ENCODE measurements at places on chromosomes 11 and 22.
A peak's percentile ranks its signal among the peaks of the same experiment; 100 is the strongest.

- DNase-seq, result no peak
These were observed 77.8 kb downstream of the GRIK4 start for GRCh38 chr11:120589376-120589775.

DNA sequence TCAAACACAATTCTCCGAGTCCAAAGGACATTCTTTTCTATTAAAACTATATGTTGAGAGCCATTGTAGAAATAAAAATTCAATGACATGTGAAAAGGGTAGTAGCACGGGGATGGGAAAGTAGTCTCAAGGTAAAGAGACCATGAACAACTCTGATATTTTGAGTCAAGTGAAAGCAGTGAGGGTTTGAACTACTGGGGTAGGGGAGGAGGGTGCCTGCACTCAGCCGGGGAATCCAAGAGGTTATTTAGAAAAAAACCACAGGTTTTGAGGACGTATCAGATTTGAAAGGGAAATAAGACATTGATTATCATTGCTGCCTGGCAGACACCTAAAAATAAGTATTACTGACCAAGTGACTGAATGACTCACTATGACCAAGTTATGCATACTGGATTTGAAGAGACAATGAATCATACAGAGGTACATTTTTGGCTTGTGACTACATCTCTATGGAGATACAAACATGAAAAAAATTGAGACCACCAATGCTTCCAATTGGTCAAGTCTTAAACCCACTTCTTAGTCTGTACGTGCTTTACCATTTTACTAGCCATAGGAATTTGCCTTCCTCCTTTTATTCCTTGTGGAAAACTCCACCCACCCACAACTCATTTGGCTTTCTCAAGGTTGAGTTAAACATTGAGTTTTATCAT lies 2.2 kb upstream of the OR52H1 start:
- no peak for DNase-seq

DNA sequence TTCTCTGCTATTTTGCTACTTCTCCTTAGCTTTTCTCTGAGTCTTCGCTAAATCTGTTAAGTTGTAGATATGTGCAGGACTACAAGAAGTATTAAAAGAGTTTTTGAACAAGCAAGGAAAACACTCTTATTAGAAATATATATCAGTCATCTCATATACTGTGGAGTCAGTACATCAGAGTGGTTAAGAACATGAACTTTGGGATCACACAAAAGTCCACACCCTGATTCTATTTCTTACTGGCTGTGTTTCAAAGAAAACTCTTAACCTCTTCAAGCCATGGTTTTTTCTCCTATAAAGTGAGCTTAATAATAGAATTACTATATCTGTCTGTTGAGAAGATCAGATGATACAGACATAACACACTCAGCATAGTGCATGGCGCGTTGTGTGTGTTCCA lies 29.5 kb downstream of the MMP13 start:
- no peak for DNase-seq

- DNase-seq, result peak; percentile 40
These were observed 5.6 kb downstream of the RGL4 start for GRCh38 chr22:23696326-23696851.

DNA sequence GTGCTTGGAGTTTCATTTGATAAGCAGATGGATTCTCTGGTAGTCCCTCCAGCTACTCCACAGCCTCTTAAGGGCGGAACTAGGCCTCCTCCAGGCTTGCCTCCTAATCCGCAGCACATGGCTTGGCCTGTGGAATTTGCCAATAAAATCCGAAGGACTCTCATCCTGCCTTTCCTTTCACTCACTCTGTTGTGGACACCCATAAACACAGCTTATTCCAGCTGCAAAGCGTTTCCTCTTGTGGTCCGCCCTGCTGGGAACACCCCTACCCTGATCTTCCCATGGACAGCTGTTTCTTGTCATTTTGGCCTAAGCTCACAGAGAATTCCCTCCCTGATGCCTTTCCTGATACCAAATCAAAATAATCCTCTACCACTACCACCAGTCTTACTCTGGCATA lies 546.2 kb downstream of the NTM start:
- DNase-seq, result no peak

DNA sequence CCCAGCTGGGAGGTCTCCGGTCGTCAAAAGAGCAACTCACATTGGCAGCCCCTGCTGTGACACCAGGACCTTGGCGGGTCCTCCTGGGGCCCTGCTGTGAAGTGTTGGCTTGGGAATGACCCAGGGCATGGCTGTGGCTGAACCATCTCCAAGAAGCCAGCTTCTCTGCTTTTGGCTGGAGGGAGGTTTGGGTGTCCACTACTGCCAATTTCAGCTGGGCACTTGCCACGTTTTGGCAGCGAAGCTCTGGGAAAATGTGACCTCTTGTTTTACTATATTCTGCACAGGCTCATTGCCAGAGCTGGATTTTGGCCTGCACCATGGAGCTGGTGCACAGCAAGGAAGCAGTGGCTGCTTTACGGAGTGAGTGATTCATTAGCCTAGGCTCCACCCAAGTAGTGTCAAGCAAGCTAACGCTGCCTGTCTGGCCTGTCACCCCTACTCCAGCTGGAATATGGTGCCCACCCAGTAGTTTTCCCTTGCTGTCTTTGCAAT lies 24.3 kb upstream of the SMCO4 start:
- DNase-seq, result no peak

DNA sequence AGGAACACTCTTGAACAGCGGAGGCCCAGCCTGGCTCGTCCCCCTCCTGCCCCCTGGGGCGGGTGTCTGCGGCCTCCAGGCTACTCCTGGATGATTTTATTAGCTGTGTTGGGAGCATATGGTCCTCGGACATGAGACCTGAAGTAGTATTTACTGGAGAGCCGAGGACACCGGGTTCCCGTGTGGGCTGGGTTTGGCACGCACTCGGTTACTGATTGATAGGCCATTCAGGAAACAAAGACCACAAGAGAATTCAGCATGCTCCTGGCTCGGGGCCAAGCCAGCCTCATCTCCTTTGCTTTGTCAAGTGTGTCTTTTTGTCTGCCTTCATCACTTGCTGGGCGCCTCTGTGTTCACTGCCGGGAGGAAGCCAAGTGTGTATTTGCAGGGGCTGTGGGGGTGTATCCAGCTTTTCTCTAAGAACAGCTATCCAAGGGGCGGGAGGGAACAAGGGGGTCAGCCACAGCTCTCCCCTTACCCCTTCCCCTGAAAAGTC lies 9.7 kb downstream of the FXYD2 start:
- no peak for DNase-seq

DNA sequence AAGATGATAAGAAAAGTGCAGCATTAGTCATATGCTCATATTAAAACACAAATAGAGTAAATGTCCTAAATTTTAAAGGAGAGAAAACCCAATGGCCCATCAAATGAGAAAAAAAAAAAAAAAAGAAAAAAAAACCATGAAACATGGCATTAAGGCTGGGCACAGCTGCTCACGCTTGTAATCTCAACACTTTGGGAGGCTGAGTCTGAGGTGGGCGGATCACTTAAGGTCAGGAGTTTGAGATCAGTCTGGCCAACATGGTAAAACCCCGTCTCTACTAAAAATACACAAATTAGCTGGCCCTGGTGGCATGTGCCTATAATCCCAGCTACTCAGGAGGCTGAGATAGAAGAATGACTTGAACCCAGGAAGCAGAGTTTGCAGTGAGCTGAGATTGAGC lies 515.5 kb upstream of the ANO3 start:
- no peak for DNase-seq

DNA sequence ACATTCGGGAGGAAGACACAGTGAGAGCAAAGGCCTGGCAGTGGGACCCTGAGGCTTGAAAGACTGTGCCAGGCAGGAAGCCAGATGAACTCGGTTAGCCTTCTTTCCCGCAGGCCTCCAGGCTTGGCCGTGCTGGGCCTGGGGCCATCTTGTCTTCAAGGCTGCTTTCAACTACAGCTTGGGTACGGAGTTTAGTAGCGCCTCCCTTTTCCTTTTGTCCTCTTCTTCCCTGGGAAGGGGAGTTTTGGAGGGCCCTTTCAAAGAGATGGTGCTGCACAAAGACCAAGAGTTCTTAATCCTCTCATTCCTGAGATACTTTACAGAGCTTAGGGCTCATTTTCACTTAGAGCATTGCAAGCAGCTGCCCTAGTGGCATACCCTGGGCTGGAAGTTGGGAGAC lies 87.5 kb downstream of the TP53I11 start:
- DNase-seq, result no peak

GRCh38 chr11:35981581-35981980 lies 37.7 kb downstream of the LDLRAD3 start:
- no peak for DNase-seq

GRCh38 chr11:76688146-76688545 lies 17.6 kb upstream of the LRRC32 start:
- DNase-seq, result no peak

GRCh38 chr11:118139578-118139977 lies 13.0 kb downstream of the SCN4B start:
- no peak for DNase-seq

DNA sequence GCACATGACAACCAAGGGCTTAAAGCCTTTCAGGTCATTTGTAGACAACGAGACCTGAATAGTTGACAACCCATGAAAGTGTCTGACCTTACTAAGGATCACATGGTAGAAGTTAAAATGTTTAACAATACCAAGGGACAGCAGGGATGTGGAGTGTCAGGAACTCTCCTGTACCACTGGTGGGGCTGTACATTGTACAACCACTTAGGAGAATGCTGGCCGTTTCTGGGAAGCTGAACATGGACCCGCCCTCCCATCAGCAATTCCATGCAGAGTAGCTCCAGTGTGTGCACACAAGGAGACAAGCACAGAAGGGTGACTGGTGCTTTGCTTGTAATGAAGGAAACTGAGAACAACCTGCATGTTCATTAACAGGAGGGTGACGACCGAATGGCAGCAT lies 162.9 kb downstream of the MPPED1 start:
- no peak for DNase-seq

DNA sequence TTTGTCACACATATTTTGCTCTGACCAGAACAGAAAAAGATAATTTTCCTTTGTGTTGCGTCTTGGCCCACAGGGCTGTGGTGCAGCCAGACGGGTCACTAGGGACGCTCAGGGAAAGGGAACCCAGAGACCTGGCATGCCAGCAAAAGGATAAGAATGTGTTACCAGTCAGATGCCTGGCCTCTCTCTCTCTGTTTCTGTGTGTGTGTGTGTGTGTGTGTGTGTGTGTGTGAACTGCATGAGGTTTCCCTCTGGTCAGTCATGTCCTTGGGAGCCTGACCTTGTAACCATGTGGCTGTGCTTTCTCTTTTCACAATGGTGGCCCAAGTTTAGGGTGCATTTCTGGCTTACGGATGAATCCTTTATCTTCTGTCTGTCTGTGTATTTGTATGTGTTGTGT lies 25.4 kb downstream of the CCKBR start:
- no peak for DNase-seq

DNA sequence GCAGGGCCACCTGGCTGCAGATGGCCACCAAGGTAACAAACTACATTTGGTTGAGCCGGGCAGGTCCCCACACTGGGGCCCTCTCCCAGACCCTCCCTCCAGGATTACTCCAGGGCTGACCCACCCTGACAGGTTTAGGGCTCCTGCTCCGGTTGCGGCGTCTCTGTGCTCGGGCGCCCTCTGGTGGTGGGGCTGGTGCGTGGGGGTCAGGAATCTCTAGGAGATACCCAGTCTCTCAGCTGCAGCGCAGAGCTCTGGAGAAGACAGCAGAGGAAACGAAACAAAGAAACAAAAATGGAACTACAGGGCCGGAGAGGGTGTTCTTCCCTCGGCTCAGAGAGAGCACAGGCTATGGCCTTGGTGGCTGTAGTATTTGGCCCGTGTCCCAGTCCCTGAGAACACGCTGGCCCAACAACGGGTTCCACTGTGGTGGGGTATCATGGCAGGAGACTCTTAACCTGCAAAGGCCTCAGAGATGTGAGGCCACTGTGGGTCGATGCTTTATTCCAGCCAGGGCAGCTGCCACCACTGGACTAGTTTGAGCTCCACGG lies 2.4 kb downstream of the C11orf96 start:
- DNase-seq, result peak; percentile 16

DNA sequence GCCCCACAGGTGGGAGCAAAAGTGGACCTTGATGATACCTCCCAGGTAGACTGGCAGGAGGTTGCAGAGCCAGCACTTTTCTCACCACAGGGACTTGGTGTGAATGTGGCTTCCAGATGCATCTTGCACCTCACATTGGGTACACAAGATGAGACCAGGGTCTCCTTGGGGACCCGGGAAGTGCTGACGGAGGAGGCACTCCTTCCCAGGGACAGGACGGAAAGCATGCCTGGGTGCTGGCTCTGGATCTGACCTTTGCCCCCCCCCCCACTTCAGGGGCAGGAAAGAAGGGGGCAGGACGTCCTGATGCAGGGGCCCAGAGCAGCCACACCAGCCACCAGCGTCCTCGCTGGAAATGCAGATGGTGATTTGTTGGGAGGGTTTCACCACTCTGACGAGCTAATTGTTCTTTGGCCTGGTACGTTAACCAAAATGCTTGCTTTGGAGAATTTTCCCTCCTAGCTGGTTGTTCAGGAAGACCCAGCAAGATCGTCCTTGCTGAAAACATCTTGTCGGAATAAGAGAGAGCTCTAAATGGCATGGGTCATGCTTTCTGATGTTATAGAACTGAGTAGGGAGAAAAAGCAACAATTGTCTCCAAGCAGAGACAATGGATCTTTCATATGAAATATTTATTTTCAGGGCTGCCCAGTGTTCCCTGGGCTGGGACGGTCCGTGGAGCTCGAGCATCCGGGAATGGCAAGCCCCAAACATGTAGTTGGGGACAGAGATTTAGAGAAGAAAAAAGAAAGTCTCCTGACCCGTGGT lies 74.4 kb upstream of the PPARA start:
- DNase-seq, result no peak

- DNase-seq, result no peak
These were observed 1.3 kb downstream of the EHBP1L1 start for GRCh38 chr11:65576867-65577755.

GRCh38 chr11:61961570-61962212 lies 5.7 kb downstream of the FTH1 start:
- no peak for DNase-seq

GRCh38 chr11:62233730-62234129 lies 8.3 kb upstream of the SCGB1D2 start:
- no peak for DNase-seq

- DNase-seq, result peak; percentile 27
These were observed 26.0 kb upstream of the FADD start for GRCh38 chr11:70176940-70177689.

DNA sequence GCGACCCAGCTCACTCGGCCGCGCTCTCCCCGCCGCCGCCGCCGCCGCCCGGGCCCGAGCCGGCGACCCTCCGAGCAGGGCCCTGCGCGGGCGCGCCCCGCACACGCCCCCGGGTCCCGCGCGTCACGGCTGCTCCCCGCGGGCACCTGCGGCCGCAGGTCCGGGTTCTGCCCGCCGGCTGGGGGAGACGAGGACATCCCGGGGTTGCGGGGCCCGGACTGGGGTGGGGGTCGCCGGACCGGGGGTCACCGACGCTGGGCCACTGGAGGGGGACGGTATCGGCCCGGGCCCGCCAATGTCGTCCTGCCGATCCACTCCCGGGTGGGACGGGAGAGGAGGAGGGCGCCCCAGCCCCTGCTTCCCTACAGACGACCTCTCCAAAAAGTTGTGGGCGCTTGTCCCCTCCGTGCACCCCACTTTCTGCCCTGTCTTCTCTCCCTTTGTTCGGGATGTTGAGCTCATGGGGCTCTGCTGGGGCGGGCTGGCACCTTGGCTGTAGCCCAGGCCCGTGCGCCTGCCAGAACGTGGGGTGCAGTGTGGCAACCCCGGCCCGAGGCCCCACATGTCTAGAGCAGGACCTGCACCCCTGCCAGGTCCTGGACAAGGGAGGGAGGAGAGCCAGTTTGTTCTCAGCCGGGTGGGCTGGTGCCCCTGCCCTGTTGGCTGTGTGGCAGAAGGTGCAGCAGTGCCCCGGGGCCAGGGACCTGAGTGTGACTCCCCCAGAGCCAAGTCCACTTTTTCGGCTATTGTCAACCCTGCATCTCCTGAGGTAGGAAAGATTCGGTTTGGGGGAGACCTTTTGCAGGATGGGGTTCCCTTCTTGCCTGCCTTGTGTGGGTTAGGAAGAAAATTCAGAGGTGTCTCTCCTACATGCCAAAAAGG lies 40.2 kb upstream of the CELSR1 start:
- DNase-seq, result no peak
